ENCODE measurements at places on chromosomes 5 and 9. TPM values are rescaled to one million over a fixed set of nuclear protein-coding genes. Genes with fewer than 3 reads are reported as not detected.

- DNase-seq: no peak
Measured at GRCh38 chr9:68708513-68708912, 3.5 kb downstream of the PIP5K1B start.

GRCh38 chr5:24923400-24923799, 278.6 kb upstream of the CDH10 start:
- no peak for DNase-seq

DNA sequence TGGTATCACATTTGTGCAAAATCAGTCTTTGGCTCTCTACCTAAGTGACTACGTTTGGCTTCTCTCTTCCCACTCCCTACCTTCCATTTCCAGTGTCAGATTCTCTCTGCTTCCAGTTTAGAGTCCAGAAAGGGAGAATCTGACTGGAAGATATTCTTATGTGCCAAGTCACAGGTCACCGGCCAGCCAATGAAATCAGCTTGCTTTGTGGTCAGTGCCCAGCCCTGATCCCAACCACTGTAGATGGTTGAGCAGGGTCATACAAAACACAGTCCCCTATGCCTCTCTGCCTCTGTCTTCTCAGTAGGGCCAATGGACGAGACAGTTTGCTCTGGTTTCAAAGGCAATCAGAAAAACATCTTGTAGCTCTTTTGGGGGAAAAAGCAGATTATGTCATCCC, 15.6 kb upstream of the EPB41L4B start:
- DNase-seq: no peak

STXBP1 gene
- total RNA-seq: 12.3 TPM

SYK gene
- 2.8 TPM for total RNA-seq

CBY3 gene
- total RNA-seq: not detected
